ENCODE measurements at places on chromosomes 7 and 10.

DNA sequence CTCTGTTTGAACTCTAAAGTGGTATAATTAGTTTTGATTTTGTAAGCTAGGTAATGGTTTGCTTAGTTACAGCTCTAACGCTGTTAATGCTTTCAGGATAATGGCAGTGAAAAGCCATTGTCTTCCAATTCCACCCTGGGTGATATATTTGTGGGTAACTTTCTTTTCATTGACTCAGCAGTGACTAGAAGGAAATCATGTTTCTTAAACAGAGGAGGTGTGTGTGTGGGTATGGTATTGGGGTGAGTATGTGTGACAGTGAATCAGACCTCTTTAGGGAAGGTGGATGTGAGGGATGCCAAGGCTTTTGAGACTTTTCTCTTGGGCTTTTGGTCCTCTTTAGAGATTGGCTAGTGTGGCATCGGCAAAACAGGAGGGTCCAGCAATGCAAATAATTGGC is 13.6 kb downstream of the ENTPD7 start:
- no peak for DNase-seq

DNA sequence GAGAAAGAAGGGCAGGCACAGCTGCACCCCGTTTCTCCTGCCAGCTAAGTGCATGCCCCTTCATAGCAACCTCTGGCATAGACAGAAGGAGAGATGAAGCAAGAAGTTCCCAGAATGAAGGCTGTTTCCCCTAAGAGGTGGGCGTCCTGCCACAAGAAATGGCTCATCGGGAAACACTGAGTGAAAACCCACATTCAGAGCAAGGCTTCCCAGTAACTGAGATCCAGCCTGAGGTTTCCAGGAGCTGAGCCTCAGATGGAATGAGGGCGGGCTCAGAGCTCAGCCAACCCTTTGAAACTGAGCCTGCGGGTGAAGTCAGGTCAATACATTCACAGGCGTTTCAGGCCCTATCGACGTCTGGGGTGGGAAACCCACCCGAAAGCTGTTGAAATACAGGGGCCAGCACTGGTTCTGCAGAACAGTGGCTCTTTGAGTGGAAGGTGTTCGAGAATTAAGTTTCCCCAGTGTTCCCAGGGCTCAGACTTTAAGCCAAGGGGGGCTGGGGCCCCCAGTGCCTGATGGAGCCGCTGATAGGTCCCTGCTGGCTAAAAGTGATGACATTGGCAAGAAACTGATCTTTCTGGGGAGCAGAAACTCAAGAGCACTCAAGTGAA is 510.2 kb downstream of the RPS24 start:
- DNase-seq: no peak

GRCh38 chr10:132546567-132547420 is 9.2 kb downstream of the INPP5A start:
- no peak for DNase-seq

GRCh38 chr7:117808341-117808757 is 64.9 kb downstream of the CTTNBP2 start:
- no peak for DNase-seq

DNA sequence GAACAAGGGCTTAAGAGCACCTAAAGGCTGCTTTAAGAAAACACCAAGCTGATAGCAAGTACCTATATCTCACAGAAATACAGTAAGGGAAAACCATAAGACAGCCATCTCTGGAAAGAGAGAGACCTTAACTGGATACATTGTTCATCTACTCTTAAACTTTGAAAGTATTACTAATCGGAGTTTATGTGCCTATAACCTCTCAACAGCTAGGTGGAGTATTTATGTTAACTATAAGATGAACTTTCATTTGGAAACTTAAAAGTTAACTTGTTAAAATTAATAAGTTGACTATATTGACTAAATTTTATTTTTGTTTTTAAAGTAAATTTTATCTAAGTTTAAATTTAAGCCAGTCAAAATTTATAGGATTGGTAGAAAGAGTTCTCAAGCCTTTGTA is 90.6 kb downstream of the USP6NL start:
- no peak for DNase-seq

GRCh38 chr7:118684796-118685195 is 460.3 kb downstream of the ANKRD7 start:
- DNase-seq: no peak

GRCh38 chr7:129359638-129360037 is 74.6 kb upstream of the STRIP2 start:
- no peak for DNase-seq

All from stimulated activated CD4-positive, alpha-beta T cell treated with anti-CD3 and anti-CD28 coated beads, Interleukin-4, amount 100 ng/mL, for 24 hours (primary cell).